ENCODE measurements at places on chromosomes 2 and 18. TPM values are rescaled to one million over a fixed set of nuclear protein-coding genes. Genes with fewer than 3 reads are reported as not detected.

Gene PXDN
- total RNA-seq, result 210 TPM

Gene MAP3K19
- total RNA-seq, result 0.12 TPM

Gene SPP2
- total RNA-seq, result not detected

Gene NMUR1
- 1.3 TPM for total RNA-seq

Gene IL18RAP
- total RNA-seq, result 0.35 TPM

Data from metanephros (tissue), 2 donors.